ENCODE measurements at places on chromosomes 6 and 20.

DNA sequence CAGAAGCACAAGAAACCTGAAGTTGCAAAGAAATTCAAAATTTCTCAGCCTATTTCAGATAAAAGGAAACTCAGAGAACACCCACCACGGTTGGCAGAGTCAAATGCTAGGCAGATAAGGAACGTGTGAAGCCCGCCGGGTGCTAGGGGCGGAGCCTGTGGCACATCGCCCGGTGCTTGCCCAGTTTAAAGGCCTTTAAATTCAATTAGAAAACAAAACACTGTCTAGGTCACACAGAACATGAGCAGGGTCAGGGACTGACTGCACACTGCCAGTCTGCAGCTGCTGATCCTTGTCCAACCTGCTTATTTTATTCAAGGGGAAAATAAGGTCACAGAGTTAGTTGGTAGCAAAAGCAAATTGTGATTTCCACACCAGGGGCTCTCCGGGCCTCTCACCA lies 75.8 kb downstream of the PSMG4 start:
- no peak for DNase-seq

GRCh38 chr20:59784791-59785668 lies 148.4 kb downstream of the SYCP2 start:
- no peak for DNase-seq

- DNase-seq: no peak
Observed at GRCh38 chr6:97765461-97765860, 482.4 kb upstream of the MMS22L start.

DNA sequence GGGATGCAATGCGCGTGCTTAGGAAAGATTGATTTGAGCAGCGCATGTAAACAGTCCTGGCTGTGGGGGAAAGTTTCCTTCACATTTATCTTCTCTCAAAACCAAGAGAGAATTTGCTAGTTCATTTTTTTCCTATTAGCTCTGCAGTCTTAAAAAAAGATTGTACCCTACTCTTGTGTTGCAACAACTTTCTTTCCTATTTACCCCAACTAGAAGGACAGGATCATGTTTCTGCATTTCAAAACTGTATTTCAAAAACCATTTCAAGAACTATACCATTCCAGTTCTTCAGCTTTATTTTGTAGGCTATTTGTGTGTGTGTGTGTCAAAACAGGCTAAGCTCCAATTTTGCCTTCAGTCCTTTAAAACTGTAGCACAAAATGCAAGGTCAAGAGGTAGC lies 473.1 kb downstream of the KIF16B start:
- no peak for DNase-seq

DNA sequence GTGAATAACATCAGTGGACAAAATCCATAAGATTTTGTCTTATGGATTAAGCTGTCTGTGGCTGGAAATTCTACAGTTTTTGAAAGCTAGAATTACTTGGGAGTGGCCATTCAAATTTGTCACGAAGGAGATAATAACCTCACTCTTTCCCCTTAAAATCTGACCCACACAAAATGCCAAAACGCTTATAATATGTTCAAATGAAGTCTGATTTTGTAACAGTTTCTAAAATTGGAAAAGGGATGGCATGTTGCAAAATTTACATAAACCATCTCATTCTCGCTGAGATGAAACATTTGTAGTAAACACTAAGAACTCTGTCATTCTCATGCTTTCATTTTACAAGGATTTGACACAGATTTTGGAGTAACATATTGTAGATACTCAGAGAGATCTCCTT lies 112.7 kb downstream of the GJA1 start:
- no peak for DNase-seq

GRCh38 chr6:161082215-161082614 lies 90.6 kb downstream of the MAP3K4 start:
- no peak for DNase-seq

DNA sequence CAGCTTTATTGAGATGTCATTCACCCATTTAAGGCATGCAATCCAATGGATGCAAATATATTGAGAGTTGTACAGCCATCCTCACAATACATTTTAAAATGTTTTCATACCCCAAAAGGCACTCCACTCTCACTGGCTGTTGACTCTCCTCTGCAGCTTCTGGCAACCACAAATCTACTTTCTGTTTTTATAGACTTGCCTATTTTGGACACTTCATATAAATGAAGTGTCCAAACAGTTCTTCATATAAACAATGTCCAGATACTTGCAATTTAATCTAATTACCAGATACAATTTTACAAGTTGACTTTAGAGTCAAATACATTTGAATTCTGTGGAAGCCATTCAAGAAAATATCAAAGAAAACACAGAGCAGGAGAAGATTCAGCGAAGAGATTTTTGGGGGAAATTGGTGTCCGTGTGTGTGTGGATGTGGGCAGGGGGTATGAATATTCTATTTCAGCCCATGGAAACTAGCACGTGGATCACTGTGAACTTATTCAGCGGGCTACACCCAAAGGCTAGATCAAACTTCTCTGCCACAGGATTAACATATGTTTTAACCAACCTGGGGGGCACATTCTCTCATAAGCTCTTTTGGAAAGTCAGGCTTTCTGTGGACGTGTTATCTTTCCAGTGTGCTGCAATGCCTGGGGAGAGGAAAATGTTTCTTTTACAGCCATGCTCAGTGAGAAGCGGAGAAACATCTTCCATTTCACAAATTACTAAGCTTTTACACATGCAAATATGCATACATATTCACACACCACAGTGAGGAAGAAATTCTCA lies 73.9 kb downstream of the PLG start:
- DNase-seq: no peak

DNA sequence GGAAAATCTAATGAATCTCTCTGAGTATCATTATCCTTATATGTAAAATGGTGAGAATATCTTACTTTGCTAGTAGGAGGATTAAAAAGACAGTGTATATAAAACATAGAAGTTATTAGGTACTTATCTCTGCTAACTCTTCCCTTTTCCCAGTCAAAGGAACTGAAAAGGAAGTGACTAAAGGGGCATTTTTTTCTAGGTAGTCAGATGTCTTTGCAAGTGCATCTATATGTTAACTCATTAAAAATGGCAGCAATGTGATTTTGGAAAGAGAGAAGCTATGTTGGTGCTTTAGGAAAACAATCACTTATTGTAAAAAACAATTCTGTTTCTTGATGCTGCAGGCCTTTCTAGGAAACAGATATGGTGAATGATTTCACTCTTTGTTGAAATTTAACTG lies 180.9 kb downstream of the SAMD5 start:
- DNase-seq: no peak

GRCh38 chr20:56711018-56711417 lies 81.9 kb downstream of the TFAP2C start:
- DNase-seq: no peak

GRCh38 chr20:31835977-31836852 lies 9.2 kb downstream of the FOXS1 start:
- no peak for DNase-seq

DNA sequence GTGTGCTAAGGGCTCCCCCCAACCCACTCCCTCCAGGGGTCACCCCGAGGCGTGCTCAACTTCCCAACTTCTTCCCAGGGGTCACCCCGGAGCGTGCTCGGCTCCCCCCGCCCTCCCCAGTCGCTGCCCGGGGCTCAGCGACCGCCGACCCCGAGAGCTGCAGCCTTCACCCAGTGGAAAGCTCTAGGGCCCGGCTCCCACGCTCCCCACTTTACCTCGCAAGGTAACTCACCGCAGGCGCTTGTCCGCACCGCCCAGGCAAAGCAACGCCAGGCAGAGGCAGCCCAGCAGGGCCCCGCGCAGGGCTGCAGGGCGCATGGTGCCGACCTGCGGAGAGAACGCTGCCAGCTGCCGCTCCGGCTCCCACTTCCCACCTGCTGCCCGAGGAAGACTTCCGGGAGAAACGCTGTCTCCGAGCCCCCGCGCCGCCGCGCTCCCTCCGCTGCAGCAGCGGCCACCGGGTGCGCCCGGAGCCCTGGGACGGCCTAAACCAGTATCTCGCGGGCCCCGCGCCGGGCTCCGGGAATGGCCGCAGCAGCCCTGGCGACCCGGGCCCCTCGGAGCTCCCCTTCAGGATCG lies 396 bp downstream of the RNASET2 start:
- DNase-seq: no peak

DNA sequence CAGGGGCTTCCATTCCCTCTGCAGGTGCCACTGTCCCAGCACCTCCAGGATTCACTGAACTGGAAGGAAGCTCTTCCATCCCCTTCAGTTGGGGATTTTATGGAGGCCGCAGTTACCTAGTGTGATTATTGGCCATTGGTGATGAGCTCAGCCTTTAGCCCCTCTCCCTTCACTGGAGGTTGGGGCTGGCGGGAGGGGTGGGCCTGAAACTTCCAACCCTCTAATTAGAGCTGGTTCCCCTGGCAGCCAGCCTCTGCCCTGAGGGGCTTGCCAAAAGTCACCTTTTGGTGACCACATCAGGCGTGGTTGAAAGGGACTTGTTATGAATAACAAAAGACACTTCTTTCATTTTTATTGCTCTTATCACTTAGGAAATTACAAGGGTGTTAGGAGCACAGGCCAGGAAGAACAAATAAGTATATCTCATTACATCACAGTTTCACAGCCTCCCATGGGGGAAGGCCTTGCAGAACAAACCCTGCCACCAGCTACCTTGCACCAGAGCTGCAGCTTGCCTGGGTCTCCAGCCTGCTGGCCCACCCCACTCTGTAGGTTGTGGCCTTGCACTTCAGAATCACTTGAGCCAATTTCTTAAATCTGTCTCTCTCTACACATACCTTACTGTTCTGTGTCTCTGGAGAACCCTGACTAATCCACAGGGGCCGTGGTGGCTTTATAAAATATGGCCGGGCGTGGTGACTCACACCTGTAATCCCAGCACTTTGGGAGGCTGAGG lies 5.0 kb downstream of the PYGB start:
- DNase-seq: no peak

DNA sequence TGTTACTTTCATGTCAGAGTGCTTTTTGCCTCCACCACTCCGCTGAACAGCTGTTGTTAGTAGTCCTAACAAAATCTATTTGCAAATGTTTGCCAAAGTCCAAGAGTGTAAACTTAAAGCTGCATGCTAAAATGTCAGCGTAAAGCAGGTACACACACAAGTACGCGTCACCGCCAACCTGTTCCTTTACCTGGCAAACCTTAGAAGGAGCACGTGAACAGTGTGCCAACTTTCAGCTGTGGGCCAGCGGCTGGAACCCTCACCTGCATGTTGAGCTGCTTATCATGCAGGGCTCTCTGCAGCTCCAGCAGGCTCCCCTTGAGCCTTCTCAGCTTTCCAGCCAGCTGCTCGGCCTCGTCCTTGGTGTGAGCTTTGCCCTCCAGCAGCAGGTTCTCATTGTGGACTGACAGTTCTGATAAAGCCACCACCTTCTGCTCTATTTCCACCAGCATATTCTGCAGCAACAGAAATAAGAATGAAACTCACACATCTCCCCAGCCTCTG lies 359.3 kb downstream of the SYNE1 start:
- DNase-seq: no peak

GRCh38 chr6:81714684-81715083 lies 37.8 kb downstream of the TENT5A start:
- DNase-seq: no peak

DNA sequence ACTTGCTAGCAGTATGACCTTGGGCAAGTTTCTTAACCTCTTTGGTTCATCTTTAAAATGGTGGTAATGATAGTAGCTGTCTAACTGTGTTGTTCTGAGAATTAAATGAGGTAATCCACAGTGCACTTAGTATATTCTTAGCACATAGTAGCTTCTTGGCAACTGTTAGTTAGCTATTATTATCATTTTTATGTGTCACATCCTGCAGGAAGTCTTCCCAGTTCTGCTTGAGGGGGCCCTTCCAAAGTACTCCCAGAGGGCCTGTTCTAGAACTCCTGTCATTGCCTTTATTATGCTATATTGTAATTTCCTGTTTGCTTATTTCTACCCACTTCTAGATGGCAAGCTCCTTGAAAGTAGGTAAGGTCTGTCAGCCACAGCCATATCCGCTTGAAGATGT lies 30.6 kb downstream of the ANKS1A start:
- DNase-seq: no peak
